ENCODE measurements at places on chromosomes 13 and 19.

- no peak for DNase-seq
Observed at GRCh38 chr13:87147076-87147475, 524.1 kb upstream of the SLITRK5 start.

DNA sequence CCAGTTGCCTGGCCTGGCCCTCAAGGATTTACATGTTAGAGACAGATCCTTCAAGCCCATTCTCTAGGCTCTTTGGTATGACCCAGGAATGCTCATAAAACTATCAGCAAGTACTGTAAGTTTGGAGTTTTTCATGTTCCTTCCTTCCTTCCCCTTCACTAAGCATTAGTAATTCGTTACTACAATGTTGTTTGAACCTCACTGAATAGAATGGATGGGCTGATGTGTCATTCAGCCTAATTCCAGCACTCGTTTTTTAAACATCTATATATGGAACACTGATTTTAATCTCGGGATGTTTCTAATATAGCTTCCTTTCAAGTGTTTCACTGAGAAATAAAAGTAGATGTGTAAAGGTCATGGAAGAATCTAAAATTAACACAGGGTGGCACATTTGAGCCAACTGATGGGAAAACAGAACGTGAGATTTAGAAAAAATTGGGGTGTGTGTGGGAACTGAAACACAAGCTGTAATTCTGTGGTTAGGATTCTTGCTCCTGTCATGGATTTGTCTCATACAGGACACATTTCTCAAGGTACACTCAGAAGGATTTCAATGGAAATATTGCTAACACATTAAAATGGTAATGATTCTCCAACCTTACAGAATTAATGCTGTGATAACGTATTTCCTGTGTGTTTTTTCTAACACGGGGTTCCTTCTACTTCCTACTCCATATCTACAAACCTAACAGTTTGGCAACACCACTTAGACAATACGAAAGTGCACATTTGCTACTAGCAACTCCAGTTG lies 93.4 kb downstream of the FLT1 start:
- no peak for DNase-seq

GRCh38 chr13:40666933-40667621 lies 636 bp upstream of the FOXO1 start:
- no peak for DNase-seq

DNA sequence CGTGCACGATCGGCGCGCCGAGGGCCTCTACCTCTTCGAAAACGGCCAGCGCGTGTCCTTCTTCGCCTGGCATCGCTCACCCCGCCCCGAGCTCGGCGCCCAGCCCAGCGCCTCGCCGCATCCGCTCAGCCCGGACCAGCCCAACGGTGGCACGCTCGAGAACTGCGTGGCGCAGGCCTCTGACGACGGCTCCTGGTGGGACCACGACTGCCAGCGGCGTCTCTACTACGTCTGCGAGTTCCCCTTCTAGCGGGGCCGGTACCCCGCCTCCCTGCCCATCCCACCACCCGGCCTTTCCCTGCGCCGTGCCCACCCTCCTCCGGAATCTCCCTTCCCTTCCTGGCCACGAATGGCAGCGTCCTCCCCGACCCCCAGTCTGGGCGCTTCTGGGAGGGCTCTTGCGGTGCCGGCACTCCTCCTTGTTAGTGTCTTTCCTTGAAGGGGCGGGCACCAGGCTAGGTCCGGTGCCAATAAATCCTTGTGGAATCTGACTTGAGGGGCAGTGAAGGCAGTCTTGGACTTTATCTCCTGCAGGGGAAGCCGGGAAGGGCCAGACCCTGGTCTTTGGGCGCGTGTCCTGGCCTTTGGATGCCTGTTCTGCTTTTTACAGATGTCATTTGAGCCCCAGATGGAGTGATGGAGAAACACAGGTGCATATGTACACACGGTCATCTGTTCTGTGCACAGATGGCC lies 2.2 kb downstream of the CLEC11A start:
- DNase-seq = no peak

DNA sequence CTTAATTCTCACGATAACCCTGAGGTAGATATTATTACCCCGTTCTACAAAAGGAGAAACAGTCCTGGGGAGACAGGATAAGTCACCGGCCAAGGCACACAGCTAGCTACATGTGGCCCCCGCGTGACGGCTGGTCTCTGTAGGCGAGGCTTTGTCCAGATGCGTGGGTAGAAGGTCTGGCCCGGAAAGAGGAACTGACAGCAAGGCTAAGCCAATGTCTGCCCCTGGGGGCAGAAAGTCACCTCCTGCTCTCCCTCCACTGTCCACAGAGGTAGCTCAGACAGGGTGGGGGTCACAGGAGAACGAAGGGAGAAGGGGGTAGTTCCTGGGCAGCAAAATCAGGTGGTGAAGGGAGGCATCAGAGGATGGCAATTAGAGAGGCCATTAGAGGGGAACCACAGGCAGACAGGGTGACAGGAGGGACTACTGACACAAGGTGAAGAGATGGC lies 1.8 kb downstream of the APOC4 start:
- no peak for DNase-seq

- DNase-seq = no peak
Observed at GRCh38 chr13:31124204-31124603, 37.5 kb downstream of the HSPH1 start.

- DNase-seq = no peak
Observed at GRCh38 chr13:63514886-63515285, 2099.2 kb upstream of the PCDH20 start.

DNA sequence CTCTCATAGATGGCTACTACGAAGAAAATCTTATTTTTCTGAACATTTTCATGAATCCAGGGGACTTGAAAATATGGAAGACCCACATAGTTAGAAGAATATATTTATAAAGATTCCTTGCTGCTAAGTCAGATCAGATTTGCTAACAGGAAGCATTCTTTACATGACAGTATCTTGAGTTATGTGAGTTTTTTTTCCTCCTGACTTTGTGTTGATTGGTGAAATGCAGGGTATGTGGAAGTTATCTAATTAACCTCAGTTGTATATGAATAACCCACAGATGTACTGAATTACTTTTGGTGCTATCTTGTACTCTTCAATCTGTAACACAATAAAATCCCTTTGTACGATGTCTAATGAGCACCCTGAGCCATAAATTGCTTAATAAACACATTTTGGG lies 53.8 kb downstream of the ESD start:
- no peak for DNase-seq

DNA sequence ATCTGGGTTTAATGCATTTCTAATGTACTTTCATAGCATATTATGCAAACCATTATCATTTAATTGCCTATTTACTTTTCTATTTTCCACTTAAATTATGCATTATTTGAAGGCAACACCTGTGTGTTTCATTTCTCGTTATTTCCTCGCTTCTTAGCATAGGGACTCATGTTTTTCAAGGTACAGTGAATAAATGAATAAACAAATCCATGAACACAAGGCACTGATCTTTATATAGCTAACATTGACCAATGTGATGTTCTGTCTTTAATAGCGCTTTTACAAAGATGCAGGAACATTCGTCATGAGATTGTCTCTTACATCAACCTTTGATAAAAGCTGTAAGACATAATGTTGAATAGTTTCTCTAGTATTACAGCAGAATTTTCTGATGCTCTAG lies 121.2 kb downstream of the B3GLCT start:
- no peak for DNase-seq

DNA sequence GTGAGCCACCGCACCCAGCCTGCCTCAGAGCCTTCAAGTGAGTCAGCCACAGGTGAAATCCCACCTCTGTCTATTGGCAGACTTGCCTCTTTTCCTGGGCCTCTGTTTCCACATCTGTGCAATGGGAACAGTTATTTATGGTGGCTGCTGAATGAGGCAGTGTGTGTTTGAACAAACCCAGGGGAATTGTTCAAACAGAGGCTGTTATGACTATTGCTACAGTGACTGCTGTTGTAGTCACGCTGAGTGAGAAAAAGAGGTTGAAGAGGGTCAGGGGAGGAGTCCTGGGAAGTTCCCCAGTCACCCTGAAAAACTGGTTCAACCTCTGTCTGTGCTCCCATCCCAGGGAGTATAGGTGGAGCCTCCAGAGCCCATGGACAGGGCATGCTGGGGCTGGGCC lies at the start of gene CEACAM19:
TSS of gene CEACAM19 (plus strand) at position 83 of the 400 bp plus-strand sequence. CDS start 450 bp downstream, outside the sequence.
- DNase-seq = no peak

GRCh38 chr13:51959773-51960172 lies 51.5 kb downstream of the ATP7B start:
- DNase-seq = no peak

DNA sequence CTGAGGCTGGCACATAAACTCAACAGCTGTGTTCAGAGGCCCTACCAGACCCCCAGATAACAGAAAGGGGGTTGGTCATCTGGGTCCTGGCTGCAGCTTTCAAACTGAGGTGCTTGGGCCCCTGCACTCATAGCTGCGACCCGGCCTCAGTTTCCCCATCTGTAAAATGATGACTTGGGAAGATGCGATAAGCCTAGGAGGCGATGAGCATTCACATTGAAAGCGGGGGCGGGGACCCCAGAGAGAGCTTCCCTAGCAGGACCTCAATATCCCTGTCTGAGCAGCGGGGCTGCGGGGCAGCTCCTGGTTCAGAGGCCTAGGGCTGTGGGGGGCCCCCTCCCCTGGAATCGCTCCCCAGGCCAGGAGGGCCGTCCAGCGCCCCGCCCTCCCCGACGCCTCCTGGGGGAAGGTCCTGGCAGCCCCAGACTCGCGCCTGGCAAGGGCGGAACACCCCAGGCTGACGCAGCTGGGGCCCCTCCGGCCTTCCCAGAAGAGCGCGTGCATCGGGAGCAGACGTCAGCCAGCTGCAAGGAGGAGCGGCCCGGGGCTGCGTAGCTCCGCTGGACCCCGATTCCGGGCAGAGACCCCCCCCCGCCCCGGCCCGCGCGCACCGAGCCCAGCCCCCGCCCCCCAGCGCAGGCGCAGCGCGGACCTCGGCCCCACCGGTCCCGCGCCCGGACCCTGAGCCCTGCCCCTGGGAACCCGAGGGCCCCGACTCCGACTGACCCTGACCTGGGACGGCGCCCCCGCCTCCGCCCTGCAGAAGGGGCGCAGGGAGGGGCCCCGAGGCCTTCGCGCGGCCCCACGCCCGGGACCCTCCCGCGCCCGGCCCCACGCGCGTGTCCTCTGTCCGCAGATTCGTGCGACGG lies 3.5 kb downstream of the FSTL3 start:
- DNase-seq = no peak

DNA sequence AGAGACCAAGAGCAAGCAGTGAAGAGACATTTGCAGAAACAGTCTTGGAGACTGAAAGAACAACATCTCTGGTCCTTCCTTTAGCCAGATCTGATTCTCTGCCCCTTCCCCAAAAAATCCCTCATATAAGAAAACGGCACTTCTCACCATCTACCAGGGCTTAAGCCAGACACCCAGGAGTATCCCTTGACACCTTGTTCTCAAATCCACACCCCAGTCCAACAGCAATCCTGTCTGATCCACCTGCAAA lies 1.7 kb upstream of the PLEKHG2 start:
- no peak for DNase-seq

GRCh38 chr19:4823577-4823976 lies 7.9 kb downstream of the TICAM1 start:
- no peak for DNase-seq

DNA sequence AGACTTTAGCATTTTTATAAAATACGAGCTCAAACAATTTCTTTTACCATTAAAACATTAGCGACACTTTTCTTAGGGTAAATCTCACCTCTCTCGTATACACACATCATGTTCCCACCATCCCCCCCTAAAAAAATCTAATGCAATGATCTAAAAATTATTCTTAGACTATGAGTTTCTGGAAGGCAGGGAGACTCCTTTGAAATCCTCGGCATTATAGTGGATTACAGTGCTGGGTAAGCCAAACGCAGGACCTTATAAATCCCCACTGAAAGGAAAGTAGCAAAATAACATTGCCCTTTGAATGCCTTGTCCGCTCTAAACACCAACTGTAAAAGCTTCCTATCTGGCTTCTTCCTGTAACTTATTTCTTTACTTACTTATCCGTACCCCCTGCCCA lies 35.0 kb downstream of the NUFIP1 start:
- no peak for DNase-seq

DNA sequence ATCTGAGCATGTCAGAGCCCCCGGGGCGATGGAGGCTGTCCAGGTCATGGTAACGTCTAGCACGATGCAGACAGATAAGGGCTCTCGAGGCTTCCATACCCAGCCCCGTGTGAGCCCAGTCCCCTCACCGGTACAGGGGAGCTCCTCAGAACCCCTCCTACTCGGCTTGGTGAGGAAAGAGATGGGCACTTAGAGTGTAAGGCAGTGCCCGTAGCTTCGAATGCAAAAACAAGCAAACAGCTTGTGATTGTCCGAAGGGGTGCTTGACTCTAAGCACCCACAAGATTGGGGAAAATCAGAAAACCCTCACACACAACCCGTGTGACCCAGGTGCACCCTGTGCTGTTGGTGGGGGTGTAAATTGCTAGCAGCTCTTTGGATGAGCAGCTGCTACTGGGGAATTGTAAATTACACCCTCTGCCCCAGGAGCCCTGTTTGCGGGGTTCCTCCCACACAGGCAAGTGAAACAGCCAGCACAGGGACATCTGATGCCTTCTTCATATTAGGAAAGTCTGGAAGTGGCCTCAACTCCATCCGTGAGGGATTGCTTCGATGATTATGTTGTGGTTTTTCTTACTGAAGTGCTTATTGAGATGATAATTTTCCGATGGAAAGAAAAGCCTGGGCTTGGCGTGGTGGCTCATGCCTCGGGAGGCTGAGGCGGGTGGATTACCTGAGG lies 918 bp upstream of the PSPN start:
- no peak for DNase-seq

DNA sequence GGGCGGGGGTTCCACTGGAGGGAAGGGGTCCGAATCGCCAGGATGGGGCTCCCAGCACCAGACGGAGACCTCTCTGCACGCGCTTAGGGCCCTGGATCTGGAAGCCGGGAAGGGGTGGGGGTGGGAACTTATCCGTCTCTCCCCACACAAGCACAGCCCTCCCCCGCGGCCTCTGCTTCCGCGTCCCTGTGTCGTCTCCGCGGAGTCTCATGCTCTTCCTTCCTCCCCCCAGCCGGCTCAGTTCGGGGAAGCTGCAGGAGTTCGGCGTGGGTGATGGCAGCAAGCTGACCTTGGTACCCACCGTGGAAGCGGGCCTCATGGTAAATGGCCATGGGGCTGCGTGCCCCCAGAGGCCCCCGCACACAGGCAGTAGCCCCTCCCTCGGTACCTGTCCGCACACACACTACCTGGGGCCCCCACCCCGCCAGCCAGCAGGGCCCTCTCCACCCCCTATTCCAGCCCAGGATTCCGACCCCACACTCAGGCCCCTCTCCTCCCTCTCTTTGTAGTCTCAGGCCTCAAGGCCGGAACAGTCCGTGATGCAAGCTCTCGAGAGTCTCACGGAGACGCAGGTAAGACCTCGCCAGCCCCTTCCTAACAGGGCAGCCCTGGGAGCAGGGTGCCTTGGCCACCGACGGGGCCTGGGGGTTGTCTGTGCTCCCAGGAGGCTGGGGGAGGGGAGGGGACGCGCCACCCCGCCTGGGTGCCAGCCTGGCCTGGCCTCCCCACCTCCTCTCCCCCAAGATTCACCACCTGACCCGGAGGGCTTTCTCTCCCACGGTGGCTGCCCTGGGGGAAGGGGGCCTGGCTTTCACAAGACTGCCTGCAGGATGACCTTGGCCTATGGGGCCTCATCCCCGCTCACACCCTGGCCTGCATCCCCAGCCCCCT lies 3.2 kb downstream of the MIDN start:
- DNase-seq = no peak

- DNase-seq = no peak
Observed at GRCh38 chr13:44574466-44574855, 1.7 kb downstream of the TSC22D1 start.
